ENCODE measurements at places on chromosomes 16 and 17.

- H3K27ac ChIP-seq, result peak overlapping the region; percentile 6
- H3K36me3 ChIP-seq, result peaks cover 29% of the 10 kb centered on the region
- H3K27me3 ChIP-seq, result no peaks in the 10 kb centered on the region
- no peak overlapping the region for H3K4me3 ChIP-seq
Measured at GRCh38 chr16:20859699-20860098, 40.5 kb downstream of the DCUN1D3 start.

DNA sequence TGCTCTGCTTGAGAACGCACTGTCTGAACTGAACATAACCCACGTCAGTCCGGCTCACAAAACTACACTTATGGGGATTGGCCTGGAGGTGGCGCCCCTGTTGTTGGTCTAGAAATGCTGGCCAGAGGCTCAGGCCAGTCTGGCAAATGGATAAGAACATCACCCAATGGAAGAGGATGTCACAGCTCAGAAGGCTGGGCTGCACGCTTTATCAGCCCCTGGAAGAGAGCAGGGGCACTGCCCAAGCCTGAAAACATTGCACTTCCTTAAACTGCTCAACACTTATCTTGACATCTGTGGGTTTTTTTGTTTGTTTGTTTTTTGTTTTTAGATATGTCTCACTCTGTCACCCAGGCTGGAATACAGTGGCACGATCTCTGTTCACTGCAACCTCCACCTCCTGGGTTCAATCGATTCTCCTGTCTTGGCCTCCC is 24.8 kb upstream of the BPTF start:
- no peak overlapping the region for H3K27ac ChIP-seq
- peak; percentile 87 for DNase-seq
- H3K27me3 ChIP-seq, result peaks cover 8% of the 10 kb centered on the region
- H3K4me1 ChIP-seq, result no peaks in the 10 kb centered on the region

DNA sequence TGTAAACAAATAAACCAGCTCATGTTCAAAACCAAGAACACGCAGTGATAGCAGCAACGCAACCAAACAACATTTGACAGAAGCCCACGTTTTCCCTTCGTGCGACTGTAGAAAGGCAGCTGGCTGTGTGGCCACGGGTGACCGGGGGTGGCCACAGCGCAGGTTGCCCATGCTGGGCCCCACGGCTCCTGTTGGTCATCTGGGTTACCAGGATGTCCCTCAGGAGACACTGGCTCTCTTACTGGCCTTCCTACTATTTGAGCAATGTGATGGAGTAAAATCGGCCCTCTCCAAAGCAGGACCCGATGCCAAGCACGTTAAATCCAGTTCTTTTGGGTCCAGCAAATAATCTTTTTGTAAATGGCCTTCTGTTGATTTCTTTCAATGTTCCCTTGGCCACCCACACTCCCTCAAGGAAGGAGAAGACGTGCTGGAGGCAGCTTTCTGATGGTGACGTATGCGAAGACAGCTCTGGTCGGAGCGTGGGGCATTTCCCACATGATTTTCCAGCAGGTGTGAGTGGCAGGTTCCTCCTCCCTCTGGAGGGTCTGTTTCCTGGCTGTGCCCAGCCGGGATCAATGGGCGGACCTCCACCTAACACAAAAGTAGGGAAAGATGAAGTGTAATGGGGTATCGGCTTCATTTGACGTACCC is 143.1 kb upstream of the CHMP6 start:
- no peak overlapping the region for H3K27ac ChIP-seq
- peaks cover 32% of the 10 kb centered on the region for H3K36me3 ChIP-seq
- no peaks in the 10 kb centered on the region for H3K27me3 ChIP-seq
- DNase-seq, result no peak
- no peak overlapping the region for H3K4me3 ChIP-seq
- H3K4me1 ChIP-seq, result peaks cover 26% of the 10 kb centered on the region

DNA sequence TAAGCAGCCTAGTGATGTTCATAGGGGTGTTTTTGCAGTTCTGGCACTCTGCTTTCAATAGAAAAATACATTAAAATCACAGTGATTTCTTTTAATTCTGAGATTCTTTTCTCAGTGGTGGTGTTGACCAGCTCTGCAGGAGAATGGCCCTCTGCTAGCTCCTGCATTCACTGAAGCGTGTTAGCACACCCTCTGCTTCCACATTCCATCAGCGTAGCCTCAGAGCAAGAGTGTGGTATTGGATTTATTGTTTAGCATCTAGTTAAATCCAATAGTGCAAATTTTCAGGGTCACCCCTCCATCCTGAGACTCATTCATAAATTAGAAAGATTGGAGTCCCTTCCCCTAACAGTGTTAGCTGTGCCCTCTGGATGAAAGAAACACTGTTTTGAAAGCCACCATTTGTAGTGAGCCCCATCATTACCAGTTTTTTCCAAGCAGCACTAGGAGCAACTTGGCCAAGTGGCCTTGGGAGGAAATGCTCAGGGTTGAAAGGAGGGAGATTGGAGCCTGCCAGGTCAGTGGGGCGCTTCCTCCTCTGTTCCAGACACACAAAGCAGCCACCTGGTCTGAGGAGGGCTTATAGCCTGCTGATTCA is 45.7 kb downstream of the B9D1 start:
- H3K27ac ChIP-seq, result peak overlapping the region; percentile 18
- peaks cover 20% of the 10 kb centered on the region for H3K4me1 ChIP-seq
- no peaks in the 10 kb centered on the region for H3K27me3 ChIP-seq
- no peak overlapping the region for H3K4me3 ChIP-seq
- H3K36me3 ChIP-seq, result peaks cover 15% of the 10 kb centered on the region

DNA sequence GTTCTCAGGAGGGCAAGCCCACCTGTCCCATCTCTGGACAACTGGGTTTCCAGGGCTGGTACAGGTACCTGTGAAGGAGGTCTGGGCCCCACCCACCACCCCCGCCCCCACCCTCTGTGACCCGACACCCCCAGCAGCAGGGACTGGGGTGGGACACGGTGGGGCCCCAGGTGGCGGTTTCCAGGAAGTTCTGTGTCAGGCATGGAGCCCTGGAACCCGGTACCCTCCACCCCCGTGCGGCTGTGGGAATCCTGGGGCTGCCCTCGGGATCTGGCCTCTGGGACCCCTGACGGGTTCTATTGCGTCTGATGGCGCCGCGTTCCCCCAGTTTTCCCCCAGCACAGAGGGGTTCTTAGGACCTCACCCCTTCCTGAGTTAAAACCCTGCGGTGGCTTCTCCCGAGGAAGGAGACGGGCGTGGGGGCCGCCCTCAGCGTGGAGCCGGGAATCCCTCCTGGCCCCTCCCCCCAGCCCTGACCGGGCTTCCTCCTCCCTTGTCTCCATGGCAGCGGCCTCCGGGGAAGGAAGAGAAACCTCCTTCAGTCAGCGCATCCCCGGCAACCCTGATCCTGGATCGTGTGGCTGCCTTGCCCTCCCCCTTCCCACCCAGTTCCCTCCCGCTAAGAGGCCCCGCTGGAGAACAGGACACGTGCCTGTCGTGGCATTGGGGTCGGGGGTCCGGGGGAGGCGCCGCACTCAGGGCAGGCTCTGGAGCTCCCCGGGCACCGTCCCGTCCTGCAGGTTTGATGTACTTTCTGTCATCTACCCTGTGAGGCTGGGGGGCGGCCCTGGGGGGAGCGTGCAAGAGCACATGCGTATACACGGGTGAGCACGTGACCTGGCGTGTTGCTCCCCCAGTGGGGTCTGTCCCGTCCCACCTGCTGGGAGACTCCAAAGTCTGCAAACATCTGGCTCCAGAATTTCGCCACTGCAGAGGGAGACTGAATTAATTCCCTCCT is 30.3 kb downstream of the CACNA1H start:
- DNase-seq, result peak; percentile 93
- no peaks in the 10 kb centered on the region for H3K36me3 ChIP-seq
- H3K27ac ChIP-seq, result peak overlapping the region; percentile 84
- H3K4me3 ChIP-seq, result no peak overlapping the region

All from osteocyte (in vitro differentiated cells).